Gastrocnemius medialis (tissue), 4 donors: ENCODE measurements at places on chromosomes 1 and 21. TPM values are rescaled to one million over a fixed set of nuclear protein-coding genes. Genes with fewer than 3 reads are reported as not detected.

DNA sequence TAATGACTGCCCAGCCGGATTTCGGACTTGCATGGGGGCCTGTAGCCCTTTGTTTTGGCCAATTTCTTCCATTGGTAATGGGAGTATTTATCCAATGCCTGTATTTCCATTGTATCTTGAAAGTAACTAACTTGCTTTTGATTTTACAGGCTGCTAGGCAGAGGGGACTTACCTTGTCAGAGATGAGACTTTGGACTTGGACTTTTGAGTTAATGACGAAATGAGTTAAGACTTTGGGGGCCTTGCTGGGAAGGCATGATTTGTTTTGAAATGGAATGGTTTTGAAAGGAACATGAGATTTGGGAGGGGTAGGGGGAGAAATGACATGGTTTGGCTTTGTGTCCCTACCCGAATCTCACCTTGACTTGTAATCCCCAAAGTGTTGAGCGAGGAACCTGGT is 9.6 kb downstream of the UBE2G2 start:
- peaks cover 35% of the 10 kb centered on the region for H3K4me1 ChIP-seq
- no peaks in the 10 kb centered on the region for H3K27me3 ChIP-seq
- H3K4me3 ChIP-seq: no peak overlapping the region
- DNase-seq: no peak
- peaks cover 4% of the 10 kb centered on the region for H3K36me3 ChIP-seq

- H3K4me1 ChIP-seq: peaks cover 29% of the 10 kb centered on the region
- DNase-seq: no peak
- no peak overlapping the region for H3K27ac ChIP-seq
These were observed 125.5 kb upstream of the SERBP1 start for GRCh38 chr1:67555461-67556296.

Gene GPATCH4
- total RNA-seq: 103 TPM

GRCh38 chr1:22727873-22728272 is 17.2 kb downstream of the EPHB2 start:
- no peak overlapping the region for H3K4me3 ChIP-seq
- H3K27me3 ChIP-seq: peaks cover 3% of the 10 kb centered on the region
- H3K36me3 ChIP-seq: no peaks in the 10 kb centered on the region
- DNase-seq: no peak
- no peak overlapping the region for H3K27ac ChIP-seq

Gene CYP2J2
- 3.8 TPM for total RNA-seq

- H3K36me3 ChIP-seq: no peaks in the 10 kb centered on the region
- no peaks in the 10 kb centered on the region for H3K4me1 ChIP-seq
- H3K27ac ChIP-seq: no peak overlapping the region
These were observed 37.0 kb downstream of the UBE2G2 start for GRCh38 chr21:44764319-44765230.

GRCh38 chr1:91613595-91613994 is 112.9 kb downstream of the CDC7 start:
- no peak overlapping the region for H3K4me3 ChIP-seq
- no peak for DNase-seq
- no peak overlapping the region for H3K27ac ChIP-seq
- H3K27me3 ChIP-seq: no peaks in the 10 kb centered on the region
- no peaks in the 10 kb centered on the region for H3K36me3 ChIP-seq

GRCh38 chr1:225137976-225138375 is 208.5 kb downstream of the DNAH14 start:
- no peak overlapping the region for H3K27ac ChIP-seq
- no peak overlapping the region for H3K4me3 ChIP-seq
- no peaks in the 10 kb centered on the region for H3K4me1 ChIP-seq
- DNase-seq: no peak
- H3K36me3 ChIP-seq: no peaks in the 10 kb centered on the region

GRCh38 chr1:78275906-78276685 is 214.7 kb upstream of the PTGFR start:
- H3K4me3 ChIP-seq: no peak overlapping the region
- no peak overlapping the region for H3K27ac ChIP-seq
- H3K27me3 ChIP-seq: no peaks in the 10 kb centered on the region
- H3K36me3 ChIP-seq: no peaks in the 10 kb centered on the region

DNA sequence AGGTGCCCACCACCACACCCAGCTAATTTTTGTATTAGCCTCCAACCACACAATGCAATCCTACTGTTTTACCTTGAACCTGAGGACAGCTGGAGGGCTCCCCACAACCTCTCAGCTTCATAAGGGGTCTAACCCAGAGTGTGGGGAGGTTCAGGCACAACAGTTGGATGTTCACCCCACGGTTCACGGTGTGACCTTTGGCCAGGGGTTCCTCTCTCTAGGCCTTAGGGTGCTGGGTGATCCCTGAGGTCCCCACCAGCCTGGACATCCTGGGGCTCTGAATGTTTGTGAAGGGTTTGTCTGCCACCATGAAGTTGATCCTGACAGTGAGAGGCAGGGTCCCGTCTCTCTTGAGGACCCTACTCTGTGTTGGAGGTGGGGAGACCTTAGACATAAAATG is 3.9 kb downstream of the ACOT11 start:
- H3K27ac ChIP-seq: peak overlapping the region; percentile 47
- H3K4me3 ChIP-seq: no peak overlapping the region
- peaks cover 28% of the 10 kb centered on the region for H3K4me1 ChIP-seq
- H3K27me3 ChIP-seq: no peaks in the 10 kb centered on the region
- H3K36me3 ChIP-seq: no peaks in the 10 kb centered on the region
- DNase-seq: no peak
